ENCODE measurements at places on chromosomes 6 and 20. TPM values are rescaled to one million over a fixed set of nuclear protein-coding genes. Genes with fewer than 3 reads are reported as not detected.
A peak's percentile ranks its signal among the peaks of the same experiment; 100 is the strongest.

DNA sequence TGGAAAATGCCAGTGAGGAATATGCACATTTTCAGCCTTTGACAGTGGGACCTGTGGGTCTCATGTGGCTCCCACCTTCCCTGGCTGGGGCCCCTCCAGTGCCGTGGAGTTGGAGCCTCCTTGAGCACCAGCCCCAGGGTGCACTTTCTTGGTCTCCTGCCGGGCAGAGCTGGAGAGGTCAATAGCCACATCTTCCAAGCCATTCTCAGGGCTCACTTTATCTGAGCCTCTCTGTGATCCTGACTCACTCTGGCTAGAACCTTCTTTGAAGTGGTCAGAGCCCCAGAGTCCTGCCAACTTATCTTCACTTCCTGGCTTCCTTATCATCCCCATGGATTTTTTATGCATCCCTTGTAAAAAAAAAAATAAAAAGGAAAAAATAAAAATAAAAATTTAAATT lies 5.7 kb downstream of the VSX1 start:
- H3K4me1 ChIP-seq = peaks cover 8% of the 10 kb centered on the region
- H3K36me3 ChIP-seq = no peaks in the 10 kb centered on the region
- H3K4me3 ChIP-seq = no peak overlapping the region
- no peak overlapping the region for H3K27ac ChIP-seq

MAK gene
- total RNA-seq = 5.3 TPM

DNA sequence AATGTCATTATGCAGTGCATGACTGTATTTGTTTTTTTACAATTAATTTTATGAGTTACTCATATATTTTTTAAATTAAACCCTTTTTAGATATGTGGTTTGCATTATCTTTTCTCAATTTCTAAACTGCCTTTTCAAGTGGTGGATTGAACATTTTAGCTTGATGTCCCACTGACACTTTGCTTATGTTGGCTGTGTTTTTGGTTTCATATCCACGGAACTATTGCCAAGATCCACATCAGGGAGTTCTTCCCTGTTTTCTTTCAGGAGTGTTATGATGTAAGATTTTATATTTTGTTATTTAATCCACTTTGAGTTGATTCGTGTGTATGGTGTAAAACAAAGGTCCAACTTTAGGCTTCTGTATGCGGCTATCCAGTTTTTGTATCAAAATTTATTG lies 1144.9 kb upstream of the EYS start:
- H3K36me3 ChIP-seq = no peaks in the 10 kb centered on the region
- no peaks in the 10 kb centered on the region for H3K27me3 ChIP-seq
- no peak for DNase-seq
- H3K4me1 ChIP-seq = no peaks in the 10 kb centered on the region
- H3K27ac ChIP-seq = no peak overlapping the region

DNA sequence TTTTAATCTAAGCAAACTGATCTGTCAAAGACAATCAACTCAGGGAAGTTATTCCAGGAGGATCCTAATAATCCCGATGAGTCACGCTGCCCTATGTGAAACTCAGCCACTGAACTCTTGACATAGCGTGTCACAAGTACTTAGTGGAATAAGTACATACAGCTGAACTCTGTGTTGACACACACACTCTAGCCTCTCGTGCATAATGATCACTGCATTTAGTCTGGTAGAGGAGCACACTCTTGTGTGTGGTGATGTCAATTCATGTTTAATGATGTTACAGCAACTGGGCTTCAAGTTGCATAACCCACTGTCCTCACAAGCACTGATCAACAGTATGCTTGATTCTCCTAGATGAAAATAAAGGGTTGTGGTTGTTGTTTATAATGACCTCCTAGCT lies 148.3 kb downstream of the HACE1 start:
- H3K4me3 ChIP-seq = no peak overlapping the region
- peak; percentile 47 for DNase-seq
- H3K27ac ChIP-seq = no peak overlapping the region
- peaks cover 13% of the 10 kb centered on the region for H3K4me1 ChIP-seq

DNA sequence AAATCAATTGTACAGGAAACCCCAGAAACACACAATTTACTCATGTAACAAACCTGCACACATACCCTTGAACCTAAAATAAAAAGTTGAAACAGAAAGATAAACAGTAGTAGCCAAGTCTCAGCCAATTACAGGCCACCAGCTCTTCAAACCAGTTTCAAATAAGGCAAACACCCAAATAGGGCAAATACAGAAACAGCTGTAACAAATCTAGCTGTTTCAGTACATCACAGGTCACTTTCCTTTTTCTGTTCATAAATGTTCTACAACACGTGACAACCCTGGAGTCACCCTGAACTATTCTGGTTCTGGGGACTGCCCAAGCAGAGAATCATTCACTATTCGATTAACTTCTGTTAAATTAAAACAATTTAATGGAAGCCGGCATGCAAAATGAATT lies 329.0 kb downstream of the GJA1 start:
- H3K27me3 ChIP-seq = no peaks in the 10 kb centered on the region
- H3K27ac ChIP-seq = no peak overlapping the region
- no peaks in the 10 kb centered on the region for H3K36me3 ChIP-seq
- no peak for DNase-seq
- H3K4me1 ChIP-seq = no peaks in the 10 kb centered on the region
- H3K4me3 ChIP-seq = no peak overlapping the region

GRCh38 chr6:159074876-159075275 lies 30.1 kb upstream of the TAGAP start:
- H3K4me3 ChIP-seq = no peak overlapping the region
- no peak overlapping the region for H3K27ac ChIP-seq
- DNase-seq = no peak

DNA sequence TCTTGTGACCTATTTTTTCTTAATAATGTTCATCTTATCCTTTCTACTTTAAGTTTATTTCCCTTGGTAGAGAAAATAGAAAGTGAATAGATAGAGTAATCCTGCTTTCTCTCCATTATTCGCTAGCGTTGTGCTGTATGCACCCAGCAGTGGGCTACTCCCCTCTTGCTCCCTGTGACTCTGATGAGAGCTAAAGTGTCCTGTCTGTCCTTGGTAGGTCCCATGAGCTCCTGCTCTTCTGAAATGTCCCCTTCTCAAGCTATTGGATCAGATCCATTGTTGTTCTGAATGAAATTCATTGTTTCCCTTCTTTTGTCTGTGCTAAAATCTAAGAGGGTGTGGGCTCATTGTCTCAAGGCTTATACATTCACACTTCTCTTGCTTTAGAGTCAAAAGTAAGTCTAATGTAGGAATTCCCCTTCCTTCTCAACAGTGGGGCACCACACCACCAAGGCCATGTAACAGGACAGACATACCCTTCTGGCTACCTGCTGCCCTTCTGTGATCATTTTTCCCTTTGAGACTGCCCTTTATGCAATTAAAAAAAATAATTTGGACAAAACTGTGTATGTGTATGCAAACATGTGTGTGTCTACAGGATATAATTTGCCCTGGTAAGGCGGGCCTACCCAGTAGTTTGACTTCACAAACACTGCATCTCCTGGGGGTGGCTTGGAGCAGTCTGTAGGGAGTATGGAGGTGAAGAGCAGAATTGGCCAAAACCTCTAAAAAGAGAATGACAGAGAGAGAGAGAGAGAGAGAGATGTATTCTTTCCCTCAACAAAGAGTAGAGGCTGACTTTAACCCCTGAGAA lies 167.0 kb upstream of the MYLIP start:
- no peak overlapping the region for H3K27ac ChIP-seq
- DNase-seq = no peak
- H3K27me3 ChIP-seq = no peaks in the 10 kb centered on the region

- no peaks in the 10 kb centered on the region for H3K36me3 ChIP-seq
- H3K4me1 ChIP-seq = no peaks in the 10 kb centered on the region
- no peak overlapping the region for H3K4me3 ChIP-seq
- no peak for DNase-seq
- no peak overlapping the region for H3K27ac ChIP-seq
- no peaks in the 10 kb centered on the region for H3K27me3 ChIP-seq
Observed at GRCh38 chr20:18412221-18412901, 54.5 kb downstream of the DZANK1 start.

DNA sequence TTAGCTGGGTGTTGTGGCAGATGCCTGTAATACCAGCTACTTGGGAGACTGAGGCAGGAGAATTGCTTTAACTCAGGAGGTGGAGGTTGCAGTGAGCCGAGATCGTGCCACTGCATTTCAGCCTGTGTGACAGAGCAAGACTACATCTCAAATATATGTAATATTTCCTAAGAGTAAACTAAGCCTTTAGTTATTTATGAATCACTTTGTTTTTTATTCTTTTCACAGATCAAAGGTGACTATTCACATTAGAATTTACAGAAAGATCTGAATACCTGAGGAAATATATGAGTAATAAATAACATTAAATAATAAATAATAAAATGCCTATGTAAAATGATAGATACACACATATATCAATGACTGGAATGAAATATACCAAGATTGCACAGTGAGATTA lies 630.8 kb upstream of the IMPG1 start:
- no peaks in the 10 kb centered on the region for H3K4me1 ChIP-seq
- H3K27ac ChIP-seq = no peak overlapping the region
- H3K36me3 ChIP-seq = no peaks in the 10 kb centered on the region
- no peak overlapping the region for H3K4me3 ChIP-seq
- H3K27me3 ChIP-seq = no peaks in the 10 kb centered on the region

DNA sequence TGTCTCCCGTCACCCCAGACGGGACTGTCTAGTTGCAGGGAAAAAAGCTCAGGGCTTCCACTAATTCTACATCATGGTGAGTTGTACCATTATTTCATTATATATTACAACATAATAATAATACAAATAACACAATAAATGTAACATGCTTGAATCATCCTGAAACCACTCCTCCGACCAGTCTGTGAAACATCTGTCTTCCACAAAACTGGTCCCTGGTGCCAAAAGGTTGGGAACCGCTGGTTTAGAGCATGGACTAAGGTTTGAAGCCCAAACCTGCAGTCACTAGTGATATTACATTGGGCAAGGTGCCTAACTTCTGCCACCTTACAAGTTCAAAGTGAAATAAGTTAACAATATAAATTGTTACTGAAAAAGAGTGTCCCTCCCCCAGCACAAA lies 175.7 kb downstream of the PDE10A start:
- no peak overlapping the region for H3K4me3 ChIP-seq
- H3K36me3 ChIP-seq = no peaks in the 10 kb centered on the region
- H3K27ac ChIP-seq = no peak overlapping the region
- DNase-seq = no peak
- no peaks in the 10 kb centered on the region for H3K27me3 ChIP-seq
- no peaks in the 10 kb centered on the region for H3K4me1 ChIP-seq

DNA sequence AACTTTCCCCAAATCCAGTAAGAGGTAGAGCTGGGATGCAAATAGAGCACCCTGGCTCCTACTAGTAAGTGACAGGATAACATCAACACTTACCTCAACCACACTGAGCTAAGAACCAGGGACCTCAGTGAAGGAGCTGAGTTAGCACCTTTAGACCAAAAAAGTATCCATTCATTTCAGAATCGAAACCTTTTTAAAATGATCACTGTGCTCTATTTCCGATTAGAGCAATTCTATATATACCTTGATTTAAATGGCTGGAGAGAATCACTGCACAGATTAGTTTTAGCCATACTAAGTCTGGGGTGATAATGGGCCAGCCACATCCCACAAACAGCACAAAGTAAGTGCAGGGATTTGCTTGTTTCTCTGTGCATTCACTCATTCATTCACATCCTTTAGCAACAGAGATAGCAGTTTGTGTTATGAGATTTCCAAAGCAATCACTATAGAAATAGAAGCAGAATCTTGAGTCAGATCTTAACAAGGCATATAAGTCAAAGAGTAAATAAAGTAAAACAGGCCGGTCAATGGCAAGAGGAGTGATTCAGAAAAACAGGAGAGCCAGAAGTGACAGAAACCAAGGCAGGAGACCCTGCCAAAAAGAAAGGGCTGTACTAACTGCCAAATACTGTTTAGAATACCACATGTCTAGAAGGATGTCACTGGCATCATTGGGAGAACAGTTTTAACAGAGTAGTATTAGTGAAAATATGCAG lies 136.3 kb downstream of the KIF13A start:
- peaks cover 5% of the 10 kb centered on the region for H3K4me1 ChIP-seq
- H3K27me3 ChIP-seq = no peaks in the 10 kb centered on the region
- H3K4me3 ChIP-seq = no peak overlapping the region
- no peak for DNase-seq
- H3K27ac ChIP-seq = no peak overlapping the region
- H3K36me3 ChIP-seq = peaks cover 21% of the 10 kb centered on the region

- H3K4me1 ChIP-seq = no peaks in the 10 kb centered on the region
- H3K36me3 ChIP-seq = no peaks in the 10 kb centered on the region
- peak; percentile 38 for DNase-seq
- H3K27me3 ChIP-seq = no peaks in the 10 kb centered on the region
- no peak overlapping the region for H3K27ac ChIP-seq
Observed at GRCh38 chr6:134358320-134358719, 40.4 kb upstream of the SGK1 start.

GRCh38 chr6:77034161-77034560 lies 429.1 kb downstream of the HTR1B start:
- H3K4me1 ChIP-seq = no peaks in the 10 kb centered on the region
- no peak for DNase-seq
- H3K27me3 ChIP-seq = no peaks in the 10 kb centered on the region
- no peak overlapping the region for H3K4me3 ChIP-seq
- H3K36me3 ChIP-seq = no peaks in the 10 kb centered on the region

MLIP gene
- not detected for total RNA-seq

GRCh38 chr6:47360388-47360787 lies 50.7 kb upstream of the TNFRSF21 start:
- no peaks in the 10 kb centered on the region for H3K4me1 ChIP-seq
- H3K27me3 ChIP-seq = no peaks in the 10 kb centered on the region
- H3K4me3 ChIP-seq = no peak overlapping the region
- H3K27ac ChIP-seq = no peak overlapping the region

MCHR2 gene
- total RNA-seq = not detected

DNA sequence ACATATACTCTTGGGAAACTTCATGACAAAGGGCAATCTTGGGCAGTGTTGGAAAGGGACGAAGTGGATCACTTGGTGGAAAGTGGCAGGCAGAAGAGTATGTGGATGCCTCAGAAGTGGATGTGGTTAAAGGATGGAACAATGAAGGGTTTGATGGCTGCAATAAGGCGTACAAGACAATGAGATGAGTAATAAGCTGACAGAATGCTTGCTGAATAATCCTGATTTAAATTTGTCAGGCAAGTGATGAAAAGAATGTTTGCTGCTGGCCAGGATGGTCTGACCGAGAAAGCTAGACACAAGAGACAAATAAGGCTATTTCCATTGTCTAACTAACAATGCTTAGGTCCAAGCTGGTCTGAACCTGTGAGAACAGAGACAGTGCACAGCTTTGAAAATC lies 61.6 kb upstream of the CEP85L start:
- no peak for DNase-seq
- H3K4me3 ChIP-seq = no peak overlapping the region
- H3K4me1 ChIP-seq = peaks cover 22% of the 10 kb centered on the region
- no peaks in the 10 kb centered on the region for H3K27me3 ChIP-seq
- no peaks in the 10 kb centered on the region for H3K36me3 ChIP-seq

ZBTB46 gene
- total RNA-seq = 7.7 TPM

LST1 gene
- 29.2 TPM for total RNA-seq

GRCh38 chr6:118913161-118913560 lies 19.2 kb downstream of the ASF1A start:
- H3K4me3 ChIP-seq = no peak overlapping the region
- H3K36me3 ChIP-seq = peaks cover 15% of the 10 kb centered on the region
- H3K27ac ChIP-seq = no peak overlapping the region

GRCh38 chr6:84415517-84415916 lies 188.1 kb upstream of the CEP162 start:
- H3K36me3 ChIP-seq = no peaks in the 10 kb centered on the region
- no peak overlapping the region for H3K27ac ChIP-seq
- no peaks in the 10 kb centered on the region for H3K4me1 ChIP-seq

GRCh38 chr6:10576226-10576625 lies 55.1 kb downstream of the GCNT2 start:
- H3K27ac ChIP-seq = no peak overlapping the region
- no peaks in the 10 kb centered on the region for H3K4me1 ChIP-seq
- no peaks in the 10 kb centered on the region for H3K27me3 ChIP-seq

All from upper lobe of left lung (tissue), 6 donors.